ENCODE measurements at places on chromosomes 7 and 10.

- no peak for DNase-seq
Measured at GRCh38 chr10:126663880-126664279, 6.6 kb downstream of the C10orf90 start.

DNA sequence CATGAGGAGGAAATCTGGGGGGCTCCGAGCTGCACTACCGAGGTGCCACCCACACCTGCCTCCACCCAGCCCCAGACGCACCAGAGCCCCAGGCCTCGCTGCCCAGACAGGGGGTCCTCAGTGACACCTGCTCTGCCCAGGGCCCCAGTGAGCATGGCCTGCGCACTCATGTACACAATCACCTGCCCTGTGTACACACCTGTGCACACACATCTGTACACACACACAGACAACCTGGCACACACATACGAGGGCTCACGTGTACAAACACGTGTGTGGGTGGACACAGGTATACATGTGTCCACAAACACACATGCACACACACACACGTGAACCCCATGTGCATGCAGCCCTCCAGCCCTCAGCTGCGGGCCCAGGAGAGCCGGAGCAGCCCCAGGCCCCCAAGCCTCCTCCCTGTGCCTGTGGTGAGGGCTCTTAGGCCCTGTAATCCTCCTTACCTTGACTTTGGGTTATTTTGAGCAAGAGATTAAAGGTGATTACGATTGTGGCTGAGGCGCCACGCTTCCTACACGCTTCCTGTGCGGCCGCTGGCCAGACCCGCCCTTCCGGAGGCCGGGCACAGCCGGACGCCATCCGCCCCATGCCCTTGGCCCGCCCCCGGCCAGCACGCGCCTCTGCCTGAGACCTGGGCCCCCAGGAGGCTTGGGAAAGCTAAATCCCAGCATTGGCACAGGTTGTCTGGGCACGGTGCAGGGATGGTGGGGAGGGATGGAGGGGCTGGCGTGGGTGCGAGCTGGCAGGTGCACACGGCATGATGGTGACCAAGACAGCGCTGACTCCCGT, 71.9 kb downstream of the ELFN1 start:
- no peak for DNase-seq

GRCh38 chr10:122282909-122283308, 11.8 kb downstream of the BTBD16 start:
- no peak for DNase-seq

- no peak for DNase-seq
Measured at GRCh38 chr7:36971515-36972139, 247.3 kb upstream of the AOAH start.

DNA sequence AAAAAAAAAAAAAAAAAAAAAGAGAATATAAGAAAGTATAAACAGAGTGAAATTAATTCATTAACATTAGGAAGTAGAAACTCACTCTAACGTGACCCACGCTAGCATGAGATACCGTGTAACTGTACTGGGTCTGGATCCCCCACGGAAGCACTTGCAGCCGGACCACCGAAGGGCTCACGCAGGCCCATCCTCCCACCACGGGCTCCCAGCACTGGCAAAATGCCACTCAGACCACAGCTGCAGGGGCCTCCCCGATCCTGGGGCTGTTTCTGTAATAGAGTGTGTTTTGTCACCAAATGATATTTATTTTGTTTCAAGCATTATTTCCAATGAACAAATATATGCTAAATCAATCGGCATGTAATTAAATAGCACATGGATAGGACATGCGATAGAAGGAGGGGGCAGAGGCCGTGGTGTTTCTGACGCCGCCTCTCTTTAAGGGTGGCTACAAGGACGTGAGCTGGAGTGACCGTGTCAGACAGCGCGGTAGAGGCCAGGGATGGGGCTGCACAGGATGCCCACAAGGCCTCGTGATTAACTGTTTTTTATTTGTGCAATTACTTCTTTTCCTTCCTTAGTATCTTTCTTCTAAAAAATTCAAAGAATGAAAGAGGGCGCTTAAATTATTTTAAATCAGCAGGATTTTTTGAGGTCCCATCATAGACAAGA, 568.5 kb downstream of the PTPRN2 start:
- DNase-seq = no peak

DNA sequence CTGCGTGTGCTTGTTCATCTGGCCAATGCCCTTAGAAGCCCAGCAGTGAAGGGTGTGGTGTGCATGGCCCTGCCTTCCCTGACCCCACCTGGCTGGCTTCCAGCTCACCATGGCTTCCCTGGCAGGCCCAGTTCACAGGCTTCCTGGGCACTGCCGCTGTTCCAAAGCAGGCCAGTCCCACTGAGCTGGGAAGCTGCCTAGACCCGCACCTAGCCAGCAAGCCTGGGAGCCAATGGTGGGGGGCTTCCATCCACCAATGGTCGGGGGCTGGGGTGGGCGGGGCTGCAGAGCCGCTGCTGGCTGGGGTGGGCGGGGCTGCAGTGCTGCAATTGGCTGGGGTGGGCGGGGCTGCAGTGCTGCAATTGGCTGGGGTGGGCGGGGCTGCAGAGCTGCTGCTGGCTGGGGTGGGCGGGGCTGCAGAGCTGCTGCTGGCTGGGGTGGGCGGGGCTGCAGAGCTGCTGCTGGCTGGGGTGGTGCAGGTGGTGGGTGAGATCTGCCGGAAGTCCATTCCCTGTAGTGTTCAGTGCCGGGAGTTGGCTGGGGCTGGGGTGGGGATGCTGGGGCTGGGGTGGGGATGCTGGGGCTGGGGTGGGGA, 12.4 kb downstream of the CALY start:
- peak; percentile 19 for DNase-seq

GRCh38 chr7:35366167-35367155, 112.6 kb upstream of the TBX20 start:
- no peak for DNase-seq

GRCh38 chr10:48399551-48399950, 93.1 kb downstream of the MAPK8 start:
- DNase-seq = no peak

Measured in stimulated activated CD8-positive, alpha-beta memory T cell treated with anti-CD3 and anti-CD28 coated beads, Interleukin-7, amount 100 ng/mL, for 1 hour (primary cell).